ENCODE measurements at places on chromosomes 12 and 14.

DNA sequence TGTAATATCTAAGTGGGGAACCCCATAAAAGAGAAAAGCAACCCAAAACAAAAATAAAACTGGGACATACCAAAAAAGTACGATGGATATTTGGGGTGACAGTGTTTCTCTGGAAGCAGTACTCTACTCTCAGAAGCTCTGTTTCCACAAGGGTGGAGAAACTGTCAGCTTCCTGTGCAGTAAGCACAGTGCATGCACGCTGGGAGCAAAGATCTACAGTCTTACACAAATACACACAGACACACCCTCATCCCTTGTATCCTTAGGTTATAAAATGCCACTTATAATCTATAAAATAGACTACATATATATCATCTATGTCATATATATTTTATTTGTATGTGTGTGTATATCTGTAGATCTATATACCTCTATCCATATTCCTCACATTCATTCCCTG lies 225.8 kb upstream of the SOX5 start:
- no peak for DNase-seq

GRCh38 chr12:101941306-101942249 lies 64.2 kb downstream of the DRAM1 start:
- no peak for DNase-seq

DNA sequence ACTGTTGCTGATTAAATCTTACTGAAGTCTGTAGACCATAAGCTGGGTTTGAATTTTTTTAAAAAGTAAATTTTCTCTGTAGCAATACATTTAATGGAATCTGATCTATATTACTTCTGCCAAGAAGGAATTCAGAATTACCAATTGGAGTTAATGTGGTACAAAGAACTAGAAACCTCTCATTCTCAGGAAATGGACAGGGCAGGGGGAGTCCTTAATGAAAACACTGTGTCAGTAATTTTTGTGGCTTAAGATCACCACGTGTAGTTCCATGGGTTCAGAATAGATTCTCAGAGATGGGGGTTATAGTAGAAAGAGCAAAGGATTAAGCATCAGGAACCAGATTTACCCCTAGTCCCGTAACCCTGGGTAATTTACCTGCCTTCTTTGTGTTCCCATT lies 30.3 kb downstream of the FBXL14 start:
- DNase-seq, result no peak

DNA sequence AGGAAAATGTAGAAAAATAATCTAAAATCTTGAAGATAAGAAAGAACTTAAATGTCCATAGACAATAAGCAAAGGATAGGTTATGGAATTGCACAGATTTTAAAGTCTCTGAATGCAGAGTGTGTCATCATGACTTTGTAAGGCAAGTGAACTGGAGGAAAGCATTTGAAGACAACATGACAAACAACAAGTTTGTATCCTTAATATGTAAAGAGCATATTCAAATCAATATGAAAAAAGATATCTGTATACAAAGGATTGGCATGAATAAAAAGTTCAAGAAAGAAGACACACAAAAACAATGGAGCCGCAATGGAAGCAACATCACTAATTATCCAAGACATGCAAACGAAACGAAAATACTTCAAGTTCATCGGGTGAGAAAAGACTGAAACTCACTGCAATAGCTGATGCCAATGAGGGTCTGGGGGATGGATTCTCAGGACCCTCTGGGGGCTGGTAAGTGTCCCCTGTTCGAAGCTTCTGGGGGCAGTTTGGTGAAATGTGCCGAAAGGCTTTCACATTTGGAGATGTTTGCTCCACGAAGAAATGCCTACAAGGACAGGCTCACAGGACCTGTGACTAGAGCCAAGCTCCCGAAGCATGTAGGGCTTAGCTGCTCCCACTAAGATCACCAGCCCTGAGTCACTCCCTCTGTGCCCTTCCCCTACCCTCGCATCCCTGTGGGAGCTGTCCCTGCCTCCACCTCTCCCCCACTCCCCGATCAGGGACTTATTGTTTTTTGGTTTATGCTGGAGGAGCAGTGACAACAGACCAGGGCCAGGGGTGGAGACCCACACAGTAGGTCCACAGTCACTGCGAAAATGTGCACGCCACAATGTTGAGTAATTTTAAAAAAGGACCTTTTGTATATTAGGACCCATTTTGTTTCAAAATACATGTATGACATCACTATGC lies 345.7 kb upstream of the SFSWAP start:
- no peak for DNase-seq

DNA sequence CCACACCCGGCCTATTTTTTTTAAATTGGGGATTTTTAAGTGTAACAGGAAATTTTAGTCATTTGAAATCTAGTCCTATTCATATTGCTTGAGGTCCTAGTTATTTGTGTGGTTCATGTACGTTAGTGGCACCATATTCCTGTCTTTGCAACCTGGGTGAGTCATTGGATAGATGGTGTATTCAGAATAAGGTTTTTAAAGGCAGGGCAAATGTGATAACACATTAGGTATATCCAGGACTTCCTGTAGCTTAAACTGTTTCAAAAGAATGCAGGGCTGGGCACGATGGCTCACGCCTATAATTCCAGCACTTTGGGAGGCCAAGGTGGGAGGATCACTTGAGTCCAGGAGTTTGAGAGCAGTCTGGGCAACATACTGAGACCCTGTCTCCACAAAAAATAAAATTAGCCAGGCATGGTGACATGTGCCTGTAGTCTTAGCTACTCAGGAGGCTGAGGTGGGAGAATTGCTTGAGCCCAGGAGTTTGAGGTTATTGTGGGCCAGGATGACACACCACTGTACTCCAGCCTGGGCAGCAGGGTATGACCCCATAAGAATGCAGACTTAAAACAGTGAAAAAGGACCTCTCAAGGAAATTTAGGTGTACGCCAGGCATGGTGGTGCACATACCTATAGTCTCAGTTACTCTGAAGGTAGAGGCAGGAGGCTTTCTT lies 8.1 kb downstream of the ATP6V0A2 start:
- DNase-seq, result no peak

DNA sequence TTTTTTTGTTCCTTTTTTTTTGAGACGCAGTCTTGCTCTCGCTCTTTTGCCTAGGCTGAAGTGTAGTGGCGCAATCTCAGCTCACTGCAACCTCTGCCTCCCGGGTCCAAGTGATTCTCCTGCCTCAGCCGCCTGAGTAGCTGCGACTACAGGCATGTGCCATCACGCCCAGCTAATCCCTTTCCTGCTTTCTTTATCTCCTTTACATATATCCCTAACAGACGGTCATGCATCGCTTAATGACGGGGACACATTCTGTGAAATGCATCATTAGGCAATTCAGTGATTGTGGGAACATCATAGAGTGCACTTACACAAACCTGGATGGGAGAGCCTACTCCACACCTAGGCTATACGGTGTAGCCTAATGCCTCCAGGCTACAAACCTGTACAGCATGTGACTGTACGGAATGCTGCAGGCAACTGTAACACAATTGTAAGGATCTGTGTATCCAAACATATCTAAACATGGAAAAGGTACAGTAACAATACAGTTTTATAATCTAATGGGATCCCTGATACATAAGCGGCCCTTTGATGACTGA lies 32.8 kb downstream of the NOS1 start:
- no peak for DNase-seq

DNA sequence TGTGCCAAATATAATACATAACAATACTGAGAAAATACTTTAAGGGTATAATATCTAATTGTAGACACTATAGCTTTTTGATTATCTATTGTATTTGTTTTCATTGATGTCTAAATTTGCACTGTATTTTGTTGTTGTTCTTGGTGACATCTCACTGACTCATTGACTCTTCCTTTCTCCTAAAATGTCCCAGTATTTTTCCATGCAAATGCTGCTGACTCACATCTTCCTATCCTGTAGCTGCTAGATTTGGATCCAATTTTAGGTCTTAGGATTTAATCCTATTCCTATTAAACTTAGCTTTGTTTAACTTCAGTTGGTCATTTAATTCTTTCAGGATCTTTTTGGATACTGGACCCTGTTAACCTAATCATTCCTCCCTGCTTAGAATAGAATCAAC lies 148.5 kb downstream of the TMTC2 start:
- peak; percentile 42 for DNase-seq

DNA sequence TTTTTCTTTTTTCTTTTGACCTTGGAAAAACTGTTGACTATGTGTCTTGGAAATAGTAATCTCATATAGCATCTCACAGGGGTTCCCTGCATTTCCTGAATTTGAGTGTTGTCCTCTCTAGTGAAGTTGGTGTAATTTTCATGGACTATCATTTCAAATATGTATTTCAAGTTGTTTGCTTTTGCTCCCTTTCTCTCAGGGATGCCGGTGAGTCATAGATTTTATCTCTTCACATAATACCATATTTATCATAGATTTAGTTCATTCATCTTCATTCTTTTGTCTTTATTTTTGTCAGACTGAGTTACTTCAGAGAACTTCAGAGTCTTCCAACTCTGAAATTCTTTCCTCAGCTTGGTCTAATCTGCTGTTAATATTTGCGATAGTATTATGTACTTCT lies 1320.6 kb downstream of the LRFN5 start:
- no peak for DNase-seq

DNA sequence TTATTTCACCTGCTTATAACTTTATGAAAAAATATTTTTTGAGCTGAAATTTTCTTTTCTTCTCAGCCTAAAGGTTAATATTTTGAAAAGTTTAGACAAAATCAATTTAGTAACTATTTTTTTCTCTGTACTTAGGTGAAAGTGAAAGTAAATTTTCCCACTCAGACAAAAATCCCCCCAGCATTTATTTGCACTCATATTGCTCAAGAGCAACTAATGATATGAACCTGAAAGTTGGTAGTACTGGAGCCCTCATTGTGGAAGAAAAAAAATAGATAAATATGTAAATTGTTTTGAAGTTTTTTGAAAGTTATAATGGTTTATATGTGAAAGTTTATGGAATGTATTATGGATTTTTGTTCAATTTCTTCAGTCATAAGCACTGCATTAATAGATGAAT lies 1005.9 kb upstream of the ATXN7L3B start:
- DNase-seq, result no peak

GRCh38 chr14:97164021-97164420 lies 366.8 kb downstream of the VRK1 start:
- DNase-seq, result no peak

DNA sequence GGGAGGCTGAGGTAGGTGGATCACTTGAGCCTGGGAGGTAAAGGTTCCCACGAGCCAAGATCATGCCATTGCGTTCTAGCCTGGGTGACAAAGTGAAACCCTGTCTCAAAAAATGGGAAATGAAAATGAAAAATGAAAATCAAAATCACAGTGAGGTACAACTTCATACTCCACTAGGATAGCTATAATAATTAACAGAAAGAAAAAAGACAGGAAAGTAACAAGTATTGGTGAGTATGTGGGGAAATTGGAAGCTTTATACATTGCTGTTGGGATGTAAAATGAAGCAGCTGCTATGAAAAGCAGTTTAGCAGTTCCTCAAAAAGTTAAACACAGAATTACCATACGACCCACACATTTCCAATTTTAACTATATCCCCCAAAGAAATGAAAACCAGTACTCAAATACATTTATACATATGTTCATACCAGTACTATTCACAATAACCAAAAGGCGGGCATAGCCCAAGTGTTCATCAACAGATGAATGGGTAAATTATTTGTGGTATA lies 22.2 kb downstream of the SGPP1 start:
- no peak for DNase-seq

- DNase-seq, result no peak
Observed at GRCh38 chr14:94370524-94370910, 17.9 kb downstream of the SERPINA1 start.

DNA sequence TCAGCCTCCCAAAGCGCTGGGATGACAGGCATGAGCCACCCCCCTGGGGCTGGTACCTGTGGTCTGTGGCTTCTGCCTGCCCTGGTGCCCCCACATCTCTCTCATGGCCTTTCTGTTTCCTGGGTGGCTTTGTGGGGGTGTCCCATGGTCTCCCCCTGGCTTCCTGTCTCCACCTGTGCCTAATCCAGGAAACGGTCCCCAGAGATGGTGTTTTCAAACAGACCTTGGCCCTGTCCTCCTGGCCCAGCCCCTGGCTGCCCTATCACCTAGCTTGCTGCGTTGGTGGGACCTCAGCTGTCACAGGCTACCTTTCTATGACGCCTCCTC lies 18.1 kb downstream of the MEG3 start:
- no peak for DNase-seq

DNA sequence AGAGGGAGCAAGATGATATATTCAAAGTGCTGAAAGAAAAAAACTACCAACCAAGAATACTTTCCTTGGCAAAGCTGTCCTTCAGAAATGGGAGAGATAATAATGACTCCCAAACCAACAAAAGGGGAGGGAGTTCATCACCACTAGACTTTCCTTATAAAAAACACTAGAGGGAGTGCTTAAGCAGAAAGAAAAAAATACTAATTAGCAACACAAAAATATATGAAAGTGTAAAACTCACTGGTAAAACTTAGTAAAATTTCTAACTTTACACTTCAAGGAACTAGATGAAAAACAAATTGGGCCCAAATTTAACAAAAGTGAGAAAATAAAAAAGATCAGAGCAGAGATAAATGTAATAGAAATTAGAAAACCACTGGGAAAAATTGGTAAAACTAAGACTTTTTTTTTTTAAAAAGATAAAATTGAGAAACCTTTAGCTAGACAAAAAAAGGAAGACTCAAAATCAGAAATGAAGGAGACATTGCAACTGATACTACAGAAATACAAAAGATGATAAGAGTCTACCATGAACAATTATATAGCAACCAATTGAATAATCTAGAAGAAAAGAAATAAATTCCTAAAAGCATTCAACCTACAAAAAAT lies 60.4 kb upstream of the FAR2 start:
- peak; percentile 54 for DNase-seq

GRCh38 chr12:3262470-3262869 lies 185.3 kb downstream of the TSPAN9 start:
- no peak for DNase-seq

DNA sequence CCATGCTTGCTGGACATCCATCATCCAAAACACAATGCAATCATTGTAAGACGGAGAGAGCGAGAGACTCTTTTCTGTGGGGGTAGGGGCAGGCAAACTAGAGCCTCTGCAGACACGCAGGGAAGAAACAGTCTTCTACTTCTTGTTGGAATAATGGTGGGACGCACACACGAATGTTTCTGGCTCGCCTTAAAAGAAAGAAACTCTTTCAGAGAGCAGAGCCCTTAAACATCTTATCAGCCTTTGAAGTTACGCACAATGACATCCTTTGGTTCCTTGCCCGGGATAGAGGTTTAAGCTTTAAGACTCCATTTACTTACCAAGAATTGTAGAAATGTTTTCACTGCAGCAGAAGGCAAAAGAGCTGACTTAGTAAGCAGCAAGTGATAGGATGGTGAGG lies 133.8 kb upstream of the FOXN3 start:
- no peak for DNase-seq

- DNase-seq, result no peak
Observed at GRCh38 chr12:52517005-52517835, 3.0 kb downstream of the KRT5 start.

- DNase-seq, result peak; percentile 27
Observed at GRCh38 chr14:45091710-45092109, 7.8 kb downstream of the PRPF39 start.
